ENCODE measurements at places on chromosomes 4 and X. TPM values are rescaled to one million over a fixed set of nuclear protein-coding genes. Genes with fewer than 3 reads are reported as not detected.

The GABRE gene
- total RNA-seq, result 6.1 TPM

The CXorf65 gene
- total RNA-seq, result not detected

The TMPRSS11D gene
- not detected for total RNA-seq

The PNMA6A gene
- total RNA-seq, result 1.8 TPM

The CLCN5 gene
- 12.9 TPM for total RNA-seq

The GPM6B gene
- not detected for total RNA-seq

The CXorf49 gene
- total RNA-seq, result not detected

The GAGE12E gene
- total RNA-seq, result not detected

The PDCL2 gene
- total RNA-seq, result not detected

The NWD2 gene
- not detected for total RNA-seq

The MAOB gene
- total RNA-seq, result not detected

The SPARCL1 gene
- not detected for total RNA-seq

The RAB40AL gene
- total RNA-seq, result 1.4 TPM

The IL2RG gene
- not detected for total RNA-seq

The APLN gene
- total RNA-seq, result 466 TPM

The PAGE4 gene
- not detected for total RNA-seq

The UPF3B gene
- 10.2 TPM for total RNA-seq

The SLC30A9 gene
- 40.6 TPM for total RNA-seq

The PFKFB1 gene
- total RNA-seq, result 0.20 TPM

The RGN gene
- 1.4 TPM for total RNA-seq

The MID1 gene
- total RNA-seq, result 29.8 TPM

The CLTRN gene
- not detected for total RNA-seq

The COX7B2 gene
- total RNA-seq, result not detected

The ARAP2 gene
- 0.16 TPM for total RNA-seq

The NDNF gene
- total RNA-seq, result not detected

The OPRPN gene
- total RNA-seq, result not detected

The SMIM10L2A gene
- 0.24 TPM for total RNA-seq

The RHOXF1 gene
- not detected for total RNA-seq

The MAGEA1 gene
- not detected for total RNA-seq

The LRCH2 gene
- total RNA-seq, result 4.7 TPM

Measured in endothelial cell of umbilical vein (primary cell).